ENCODE measurements at places on chromosomes 7 and 10. TPM values are rescaled to one million over a fixed set of nuclear protein-coding genes. Genes with fewer than 3 reads are reported as not detected.

- no peak for DNase-seq
Measured at GRCh38 chr10:47044741-47045140, 133.5 kb downstream of the PTPN20 start.

- no peak for DNase-seq
Measured at GRCh38 chr7:88761779-88762178, 2.3 kb downstream of the ZNF804B start.

DNA sequence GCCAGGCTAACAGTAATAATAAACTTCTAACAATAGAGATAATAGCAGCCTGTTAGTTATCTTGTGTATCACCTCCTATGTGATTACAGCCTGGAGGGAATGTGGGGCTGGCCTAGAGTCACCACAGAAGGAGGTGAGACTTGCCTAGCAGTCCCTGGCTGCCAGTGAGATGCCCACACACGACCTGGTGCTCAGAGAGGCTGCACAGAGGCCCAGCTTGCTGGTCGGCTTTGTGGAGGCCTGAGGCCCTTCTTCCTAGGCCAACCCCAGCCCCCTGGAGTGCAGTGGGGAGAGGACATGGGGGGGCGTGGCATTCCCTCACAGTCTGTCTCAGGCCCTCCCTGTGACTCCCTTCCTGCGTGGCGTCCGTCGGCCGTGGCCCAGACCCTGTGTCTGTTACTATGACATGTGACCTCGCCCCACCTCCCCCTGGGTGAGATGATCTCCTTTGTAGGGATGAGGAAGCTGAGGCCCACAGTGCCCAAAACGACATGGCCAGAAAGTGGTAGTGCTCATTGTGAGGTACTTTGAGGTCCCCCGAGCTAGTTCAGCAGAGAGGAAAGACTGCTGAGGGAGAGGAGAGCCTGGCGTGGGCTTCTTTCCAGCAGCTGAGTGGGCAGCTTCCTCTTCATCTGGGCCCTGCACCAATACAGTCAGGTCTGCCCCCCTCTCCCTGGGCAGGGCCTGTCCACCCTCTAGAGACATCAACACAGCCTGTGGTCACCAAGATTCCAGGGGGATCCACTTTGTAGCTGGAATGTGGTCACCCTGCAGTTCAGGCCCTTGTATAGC lies 29.7 kb downstream of the UNC5B start:
- DNase-seq: peak; percentile 85

MYPN gene
- total RNA-seq: 31.3 TPM

DNA sequence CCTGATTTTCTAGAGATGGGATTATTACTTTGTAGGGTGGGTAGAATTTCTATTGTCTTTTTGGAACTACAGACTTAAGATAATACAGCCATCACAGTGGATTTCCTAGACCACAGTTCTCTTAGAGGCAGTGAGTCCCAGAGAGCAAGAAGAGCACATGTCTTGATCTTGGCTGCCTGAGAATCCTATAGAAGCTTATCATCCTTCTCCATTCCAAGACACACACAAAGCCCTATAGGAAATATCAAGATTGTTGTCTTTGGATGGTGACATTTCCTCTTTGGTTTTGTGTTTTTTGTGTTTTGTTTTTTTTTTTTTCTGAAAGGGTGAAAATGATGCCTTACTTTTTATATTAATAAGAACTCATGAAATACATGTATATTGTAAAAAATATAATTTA lies 143.1 kb downstream of the AHR start:
- DNase-seq: no peak

HDAC9 gene
- 0.03 TPM for total RNA-seq

DNA sequence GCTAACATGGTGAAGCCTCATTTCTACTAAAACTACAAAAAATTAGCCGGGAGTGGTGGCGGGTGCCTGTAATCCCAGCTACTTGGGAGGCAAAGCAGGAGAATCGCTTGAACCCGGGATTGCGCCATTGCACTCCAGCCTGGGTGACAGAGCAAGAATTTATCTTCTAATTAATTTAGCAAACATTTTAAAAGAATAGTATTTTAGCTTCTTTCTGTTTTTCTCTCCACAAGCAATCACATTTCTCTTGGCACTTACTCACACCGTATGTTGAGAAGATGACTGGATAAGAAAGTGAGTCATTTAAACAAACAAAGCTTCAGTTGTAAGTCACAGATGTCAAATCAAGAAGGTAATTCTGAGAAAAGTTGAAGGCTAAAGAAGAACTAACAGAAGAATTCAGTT lies 264.0 kb downstream of the ARL4A start:
- no peak for DNase-seq

DNA sequence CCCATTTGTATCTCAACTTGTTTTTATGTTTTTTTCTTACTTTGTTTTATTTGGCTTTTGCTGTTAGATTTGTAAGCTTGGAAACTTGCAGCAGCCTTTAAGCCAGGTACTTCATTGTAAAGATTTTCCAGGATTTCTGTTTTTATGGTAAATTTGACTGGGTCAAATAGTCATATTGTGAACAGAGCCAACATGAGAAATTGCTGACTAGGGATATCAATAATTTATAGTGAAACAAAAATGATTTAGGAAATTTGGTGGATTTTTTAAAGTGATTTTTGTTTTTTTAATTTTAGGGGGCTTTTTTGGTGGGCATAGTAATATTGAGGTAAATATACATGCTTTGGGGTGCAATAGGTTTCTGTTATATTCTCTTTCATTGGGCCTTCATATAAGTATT lies 22.2 kb downstream of the SP4 start:
- DNase-seq: no peak

PAX4 gene
- total RNA-seq: not detected

BCAP29 gene
- total RNA-seq: 24.9 TPM

STAG3 gene
- 0.13 TPM for total RNA-seq

TLX1 gene
- total RNA-seq: not detected

SMIM30 gene
- 44.4 TPM for total RNA-seq

- peak; percentile 45 for DNase-seq
Measured at GRCh38 chr7:151700586-151701165, 176.2 kb downstream of the PRKAG2 start.
